ENCODE measurements at places on chromosomes 2 and 18. TPM values are rescaled to one million over a fixed set of nuclear protein-coding genes. Genes with fewer than 3 reads are reported as not detected.

The HRH4 gene
- 0.39 TPM for total RNA-seq

GRCh38 chr2:179106342-179106675, 56.4 kb upstream of the CCDC141 start:
- no peak for DNase-seq

DNA sequence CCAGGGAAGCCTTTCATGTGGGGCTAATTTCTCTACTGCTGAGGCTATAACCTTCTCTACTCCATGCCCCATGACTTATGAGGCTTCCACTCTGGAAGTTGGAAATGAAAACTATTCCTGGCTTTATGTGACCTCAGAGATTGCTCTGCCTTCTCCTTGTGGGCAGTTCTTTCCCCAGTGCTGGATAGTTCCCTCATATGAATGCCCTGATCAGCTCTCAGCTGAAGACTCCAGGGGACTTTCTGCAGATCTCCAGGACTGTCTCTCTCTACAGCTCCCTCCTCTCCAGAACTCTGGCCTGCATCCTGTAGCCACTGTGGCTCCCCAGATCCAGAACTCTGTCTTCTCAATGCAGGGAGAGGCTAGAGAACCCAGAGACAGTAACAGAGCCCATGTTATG, 235.1 kb downstream of the SEPTIN10 start:
- DNase-seq, result no peak

DNA sequence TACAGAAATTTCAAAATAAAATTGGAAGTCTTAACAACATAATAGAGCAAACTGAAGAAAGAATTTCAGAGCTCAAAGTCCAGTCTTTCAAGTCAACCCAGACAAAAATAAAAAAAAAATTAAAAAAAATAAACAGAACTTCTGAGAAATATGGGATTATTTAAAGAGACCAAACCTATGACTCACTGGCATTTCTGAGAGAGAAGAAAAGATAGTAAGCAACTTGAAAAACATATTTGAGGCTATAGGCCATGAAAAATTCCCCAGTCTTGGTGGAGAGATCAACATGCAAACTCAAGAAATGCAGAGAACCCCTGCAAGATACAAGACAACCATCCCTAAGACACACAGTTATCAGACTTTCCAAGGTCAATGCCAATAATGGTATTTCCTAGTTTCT, 167.4 kb downstream of the RNF144A start:
- no peak for DNase-seq

The ERICH2 gene
- total RNA-seq, result not detected

DNA sequence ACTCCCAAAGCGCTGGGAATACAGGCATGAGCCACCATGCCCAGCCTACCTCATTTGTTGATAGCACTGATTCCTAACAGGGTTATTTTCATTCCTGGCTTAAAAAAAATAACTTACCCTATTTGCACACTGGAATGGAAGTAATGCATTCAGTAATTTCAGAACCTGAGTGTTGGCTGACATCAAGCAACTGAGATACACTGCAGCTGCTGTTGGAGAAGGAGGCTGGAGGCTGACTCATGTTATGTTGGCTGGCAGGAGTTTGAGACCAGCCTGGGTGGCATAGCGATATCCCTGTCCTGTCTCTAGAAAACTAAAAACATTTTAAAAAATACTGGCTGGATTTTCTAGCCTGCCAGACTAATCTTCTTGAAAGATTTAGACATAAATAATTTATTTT, 385.1 kb upstream of the MEX3C start:
- no peak for DNase-seq

The SETBP1 gene
- 33.8 TPM for total RNA-seq

Measured in dorsolateral prefrontal cortex (tissue), 122 donors.